ENCODE measurements at places on chromosomes 6 and 20. TPM values are rescaled to one million over a fixed set of nuclear protein-coding genes. Genes with fewer than 3 reads are reported as not detected.
A peak's percentile ranks its signal among the peaks of the same experiment; 100 is the strongest.

SPATS1 gene
- not detected for total RNA-seq

RARS2 gene
- total RNA-seq = 34.8 TPM

- no peak for DNase-seq
Observed at GRCh38 chr6:7100072-7100752, 7.5 kb upstream of the RREB1 start.

DNA sequence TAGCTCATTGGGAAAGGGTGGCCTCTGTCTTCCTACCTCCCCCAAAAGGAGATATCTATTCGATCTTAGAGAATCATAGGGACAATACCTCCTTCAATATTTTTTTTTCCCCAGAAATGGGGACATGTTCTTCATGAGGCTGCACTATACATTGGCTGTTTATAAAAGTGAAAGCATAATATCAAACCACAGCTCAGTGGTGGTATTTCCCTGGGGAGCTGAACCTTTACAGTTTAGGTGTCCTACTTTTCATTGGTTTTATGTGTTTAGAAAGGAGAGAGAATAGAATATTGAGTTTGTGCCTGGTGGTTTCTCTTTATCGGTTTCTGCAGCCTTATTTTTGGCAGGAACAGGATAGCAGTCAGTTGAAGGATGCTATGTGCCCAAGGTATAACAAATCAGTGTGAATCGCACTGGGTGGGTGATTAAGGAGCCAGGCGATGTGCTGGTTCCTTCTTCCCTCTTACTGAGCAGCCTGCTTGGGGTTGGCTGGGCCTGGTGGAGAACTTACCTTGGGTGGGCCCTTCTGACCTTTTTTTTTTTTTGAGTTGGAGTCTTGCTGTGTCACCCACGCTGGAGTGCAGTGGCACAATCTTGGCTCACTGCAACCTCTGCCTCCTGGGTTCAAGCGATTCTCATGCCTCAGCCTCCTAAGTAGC is 25.2 kb downstream of the UST start:
- DNase-seq = no peak

GRCh38 chr6:55017555-55018300 is 156.6 kb upstream of the HCRTR2 start:
- DNase-seq = no peak

DNA sequence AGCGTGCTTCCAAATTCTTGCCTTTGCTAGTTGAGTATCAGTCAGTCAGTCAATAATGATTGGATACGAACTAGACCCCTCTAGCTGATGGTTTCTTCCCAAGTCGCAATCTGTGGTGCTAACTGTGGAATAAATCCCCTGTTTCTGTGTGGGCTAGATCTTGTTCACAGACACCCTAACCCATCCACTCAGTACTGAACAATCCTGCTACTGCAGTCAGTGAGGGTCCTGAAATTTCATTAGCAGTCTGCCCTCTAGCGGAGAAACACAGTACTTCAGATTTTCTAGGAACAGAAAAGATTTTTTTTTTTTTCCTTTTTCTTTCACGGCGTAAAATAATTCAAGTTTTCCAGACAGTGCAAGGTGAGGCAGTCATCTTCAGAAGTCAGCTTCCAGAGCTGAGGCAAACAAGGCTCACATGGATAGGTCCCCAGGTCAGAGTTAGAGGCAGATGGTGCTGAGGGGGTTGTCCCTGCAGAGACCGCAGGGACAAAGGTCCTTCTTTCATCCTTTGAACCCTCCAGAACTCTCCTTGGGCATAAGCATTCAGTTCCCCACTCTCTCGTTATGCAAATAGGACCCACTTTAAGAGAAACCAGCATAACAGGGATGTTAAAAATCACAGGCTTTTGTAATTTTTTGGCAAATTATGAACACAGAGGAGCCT is 119.6 kb downstream of the SCML4 start:
- DNase-seq = peak; percentile 18

PPP1R11 gene
- total RNA-seq = 29.3 TPM

PDE7B gene
- total RNA-seq = 0.61 TPM

GRCh38 chr6:155107432-155108069 is 112.4 kb downstream of the TIAM2 start:
- DNase-seq = no peak

BIRC7 gene
- 0.96 TPM for total RNA-seq

GRCh38 chr6:6943421-6943820 is 164.3 kb upstream of the RREB1 start:
- no peak for DNase-seq

Data from HCT116 (cell line).